ENCODE measurements at places on chromosomes 11 and 22.
A peak's percentile ranks its signal among the peaks of the same experiment; 100 is the strongest.

- DNase-seq = peak; percentile 53
Observed at GRCh38 chr11:10181811-10182210, 112.2 kb downstream of the SBF2 start.

GRCh38 chr11:106683435-106683834 is 334.8 kb downstream of the GUCY1A2 start:
- DNase-seq = no peak

- no peak for DNase-seq
Observed at GRCh38 chr11:3623767-3624458, 17.9 kb downstream of the ART5 start.

- no peak for DNase-seq
Observed at GRCh38 chr22:44372611-44373010, 59.9 kb upstream of the SHISAL1 start.

GRCh38 chr11:105538588-105538987 is 71.3 kb upstream of the GRIA4 start:
- DNase-seq = peak; percentile 28

GRCh38 chr11:15613251-15613650 is 498.5 kb downstream of the INSC start:
- peak; percentile 13 for DNase-seq

DNA sequence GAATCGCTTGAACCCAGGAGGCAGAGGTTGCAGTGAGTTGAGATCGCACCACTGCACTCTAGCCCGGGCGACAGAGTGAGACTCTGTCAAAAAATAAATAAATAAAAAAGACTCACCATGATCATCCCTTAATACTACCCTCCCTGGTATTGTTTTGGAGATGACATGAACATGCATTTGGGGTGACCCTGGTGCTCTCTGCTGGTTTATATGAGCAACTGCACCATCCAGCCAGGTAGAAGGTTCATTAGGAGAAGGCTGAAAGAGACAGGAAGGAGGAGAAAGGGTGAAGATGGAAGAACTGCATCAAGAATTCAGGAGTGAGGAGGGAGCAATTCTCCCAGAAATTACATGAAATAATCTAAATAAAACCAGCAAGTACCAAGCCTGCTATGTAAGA is 37.8 kb downstream of the SLC5A1 start:
- peak; percentile 44 for DNase-seq

GRCh38 chr11:7941608-7942007 is at the start of gene OR10A3:
Gene OR10A3, minus strand, starts transcription at chr11:7941708. Its CDS starts 2,188 bp downstream, at chr11:7939520.
- no peak for DNase-seq

DNA sequence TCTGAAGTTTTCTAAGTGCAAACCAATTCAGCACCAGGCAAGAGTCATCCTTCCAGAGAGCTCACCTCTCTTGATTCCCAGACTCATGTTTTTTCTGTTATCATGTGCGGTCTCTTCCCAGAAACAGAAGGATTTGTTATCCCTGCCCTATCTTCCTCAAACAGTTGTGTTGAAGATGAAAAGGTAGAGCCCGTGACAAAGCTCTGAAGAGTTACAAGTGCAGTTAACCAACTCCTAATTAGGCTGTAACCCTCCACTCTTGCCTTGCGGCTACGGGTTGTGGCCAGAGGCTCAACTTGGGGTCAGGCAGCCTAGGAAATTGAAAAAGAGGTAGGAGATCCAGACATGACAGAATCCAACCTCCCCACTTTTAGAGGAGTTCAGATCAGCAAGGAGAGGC is 76.2 kb upstream of the CADM1 start:
- no peak for DNase-seq

- DNase-seq = no peak
Observed at GRCh38 chr22:27892064-27892463, 27.0 kb downstream of the PITPNB start.

DNA sequence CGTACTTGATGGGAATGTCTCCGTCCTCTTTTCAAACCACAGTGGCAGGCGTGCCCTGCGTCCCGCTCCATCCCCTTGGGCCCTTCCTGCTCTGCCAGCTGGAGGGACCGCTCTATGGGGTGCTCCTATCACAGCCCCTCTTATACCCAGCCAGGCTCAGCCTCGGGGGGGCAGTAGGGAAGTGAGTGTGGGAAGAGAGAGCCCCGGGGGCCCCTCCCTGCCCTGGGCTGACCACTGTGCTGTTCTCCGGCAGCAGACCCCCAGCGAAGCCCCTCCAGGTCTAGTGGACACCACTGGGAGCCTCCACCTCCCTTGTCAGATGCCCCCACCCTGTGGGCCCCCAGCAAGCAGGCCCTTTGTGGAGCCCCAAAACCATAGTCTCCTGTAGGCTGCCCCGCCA is 572.5 kb downstream of the BRD1 start:
- DNase-seq = no peak

DNA sequence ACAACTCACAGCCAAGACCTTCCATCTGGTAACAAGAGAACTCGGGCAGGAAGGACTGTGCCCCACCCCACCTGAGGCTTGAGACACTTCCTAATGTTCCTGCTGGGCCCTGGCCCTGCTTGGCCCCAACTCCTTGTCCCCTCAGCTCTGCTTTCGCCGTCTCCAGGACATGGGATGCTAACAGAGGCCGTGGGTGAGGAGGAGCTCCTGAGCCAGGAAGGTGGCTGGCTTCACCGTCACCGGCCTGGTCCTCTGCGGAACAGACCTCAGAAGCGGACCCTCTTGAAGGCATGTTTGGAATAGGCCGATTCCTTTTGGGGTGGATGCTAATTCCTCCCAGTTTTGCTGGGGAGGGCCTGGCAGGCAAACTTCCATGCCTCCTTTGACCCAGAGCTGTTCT is 154.3 kb downstream of the CACNA1I start:
- DNase-seq = no peak

DNA sequence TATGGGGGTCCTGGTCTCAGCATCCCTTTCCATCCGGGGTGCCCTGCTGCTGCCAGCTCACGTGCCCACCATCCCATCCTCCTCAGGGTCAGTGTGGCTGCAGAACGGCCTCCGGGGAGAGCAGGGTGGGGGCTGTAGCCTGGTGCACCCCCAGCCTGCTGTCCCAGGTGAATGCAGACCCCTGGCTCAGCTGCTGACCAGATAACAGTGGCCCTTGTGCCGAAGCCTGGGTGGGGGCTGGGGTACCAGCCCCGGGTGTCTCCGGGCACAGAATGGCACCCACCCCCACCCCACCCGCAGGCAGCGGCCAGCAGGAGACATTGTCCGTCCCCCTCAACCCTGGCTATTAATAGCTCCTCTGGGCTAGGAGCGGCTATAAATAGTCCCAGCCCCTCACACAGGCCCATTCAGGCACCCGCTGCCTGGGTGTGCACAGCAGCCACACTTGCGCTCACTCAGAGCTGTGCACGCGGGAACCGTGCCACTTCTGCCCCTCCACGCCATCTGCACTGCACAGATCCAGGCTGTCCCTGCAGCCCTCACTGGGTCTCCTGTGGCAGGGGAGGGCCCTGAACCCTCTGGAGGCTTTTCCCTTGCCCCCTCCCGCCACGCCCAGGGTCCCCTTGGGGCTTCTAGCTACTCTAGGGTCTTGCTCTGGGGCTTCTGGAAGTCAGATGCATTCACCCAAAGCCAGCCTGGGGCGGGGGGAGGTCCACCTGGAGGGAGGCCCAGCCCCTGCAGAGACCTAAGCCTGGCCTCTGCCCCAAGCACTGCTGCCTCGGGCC is 18.7 kb downstream of the CRELD2 start:
- peak; percentile 8 for DNase-seq

DNA sequence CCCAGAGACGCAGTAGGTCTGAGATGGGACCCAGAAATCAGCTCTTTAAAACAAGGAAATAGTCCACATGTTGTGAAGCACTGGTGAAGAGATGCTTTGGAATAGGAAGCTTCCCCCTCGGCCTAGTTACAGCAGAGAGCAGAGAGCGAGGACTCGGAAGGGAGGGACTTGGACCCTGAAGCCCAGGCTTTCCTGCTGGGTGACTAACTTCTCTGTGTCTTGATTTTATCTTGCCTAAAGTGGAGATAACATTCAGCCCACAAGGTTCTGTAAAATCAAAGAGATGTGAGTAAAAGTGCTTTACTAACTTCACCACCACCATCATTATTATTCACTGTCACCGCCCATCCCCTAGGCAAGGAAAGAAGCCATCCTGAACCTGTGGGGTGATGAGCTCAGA is 58.4 kb downstream of the THAP12 start:
- no peak for DNase-seq

GRCh38 chr22:43310311-43310710 is 32.9 kb downstream of the SCUBE1 start:
- no peak for DNase-seq

DNA sequence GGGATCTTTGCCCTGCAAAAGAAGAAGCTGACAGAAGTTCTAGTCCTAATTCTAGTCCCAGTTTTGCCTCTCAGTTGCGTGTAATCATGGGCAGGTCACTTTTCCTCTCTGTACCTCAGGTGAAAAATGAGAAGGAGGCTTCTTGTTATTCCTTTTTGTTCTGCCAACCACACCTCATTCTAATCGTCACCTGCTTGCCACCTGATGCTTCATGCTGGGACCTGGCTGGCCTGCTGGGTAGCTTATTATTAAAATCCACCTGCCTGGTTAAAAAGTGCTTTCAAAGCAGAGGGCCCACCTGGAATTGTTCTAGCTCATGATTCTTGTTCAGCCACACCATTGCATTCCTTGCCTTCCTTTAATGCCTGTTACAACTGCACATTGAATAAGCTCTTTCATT is 8.4 kb upstream of the ALG8 start:
- no peak for DNase-seq

- DNase-seq = no peak
Observed at GRCh38 chr11:64352099-64352994, 6.6 kb upstream of the RPS6KA4 start.

- no peak for DNase-seq
Observed at GRCh38 chr11:128411812-128412211, 175.5 kb downstream of the ETS1 start.

GRCh38 chr11:8192016-8192895 is 23.4 kb upstream of the RIC3 start:
- peak; percentile 56 for DNase-seq

DNA sequence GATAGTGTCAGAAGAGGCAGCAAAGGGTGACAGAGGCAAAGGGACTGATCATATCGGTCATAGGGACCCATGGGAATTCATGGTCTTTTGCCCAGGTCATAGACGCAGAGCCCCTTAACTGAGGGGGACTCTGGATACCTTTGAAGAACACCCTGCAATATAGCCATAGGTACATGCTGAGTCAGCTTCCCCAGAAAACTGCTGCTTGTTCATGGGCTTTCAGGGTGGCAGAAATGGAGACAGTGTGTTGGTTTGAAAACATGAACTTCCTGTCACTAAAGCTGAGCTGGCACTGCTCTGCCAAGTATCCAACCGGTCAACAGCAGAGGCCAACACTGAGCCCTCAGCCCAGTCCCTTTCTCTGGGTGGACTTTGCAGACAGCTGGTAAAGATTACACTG is 114.2 kb downstream of the EFCAB6 start:
- DNase-seq = no peak

GRCh38 chr11:19768815-19769214 is 56.2 kb downstream of the NAV2 start:
- DNase-seq = no peak

- no peak for DNase-seq
Observed at GRCh38 chr11:71433648-71434450, 14.3 kb downstream of the DHCR7 start.

- DNase-seq = peak; percentile 41
Observed at GRCh38 chr11:19956228-19956627, 204.0 kb downstream of the DBX1 start.

DNA sequence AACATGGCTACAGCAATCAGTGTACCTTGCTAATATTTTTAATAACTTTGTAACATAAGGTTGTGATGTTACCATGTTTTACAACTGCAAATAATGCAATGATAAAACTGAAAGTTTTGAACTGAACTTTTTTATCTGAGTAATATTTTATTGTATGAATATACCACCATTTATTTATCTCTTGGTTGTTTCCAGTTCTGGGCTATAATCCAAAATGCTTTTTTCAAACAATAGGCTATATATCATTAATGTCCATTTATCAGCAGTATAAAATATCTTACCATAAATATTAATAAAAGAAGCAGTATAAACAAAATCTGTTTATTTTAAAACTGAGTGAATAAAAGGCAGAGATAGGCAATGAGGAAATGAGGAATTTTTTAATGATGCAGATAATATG is 63.3 kb downstream of the SIK3 start:
- DNase-seq = no peak

GRCh38 chr11:58739725-58740430 is 8.1 kb upstream of the GLYAT start:
- peak; percentile 69 for DNase-seq

DNA sequence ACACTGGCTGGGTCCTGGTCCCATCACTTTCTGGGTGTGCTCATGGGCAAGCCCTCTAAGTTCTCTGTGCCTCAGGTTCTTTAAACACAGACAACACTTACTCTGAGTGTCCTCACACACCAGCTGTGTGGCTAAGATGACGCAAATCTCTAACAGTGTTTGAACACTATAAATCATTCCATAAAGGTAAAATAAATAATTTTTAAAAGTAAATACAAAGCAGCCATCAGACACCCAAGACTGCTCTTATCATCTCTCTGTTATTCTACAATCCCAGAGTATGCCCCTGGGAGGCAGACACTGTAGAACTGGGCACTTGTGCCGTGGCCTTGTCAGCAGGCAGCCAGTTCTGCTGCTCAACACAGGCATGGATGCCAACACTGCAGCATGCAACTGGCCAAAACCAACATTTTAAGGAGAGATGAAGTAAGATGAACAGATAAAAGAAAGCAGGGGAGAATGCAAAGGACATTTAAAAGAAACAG is 56.8 kb downstream of the RPL27A start:
- DNase-seq = no peak

DNA sequence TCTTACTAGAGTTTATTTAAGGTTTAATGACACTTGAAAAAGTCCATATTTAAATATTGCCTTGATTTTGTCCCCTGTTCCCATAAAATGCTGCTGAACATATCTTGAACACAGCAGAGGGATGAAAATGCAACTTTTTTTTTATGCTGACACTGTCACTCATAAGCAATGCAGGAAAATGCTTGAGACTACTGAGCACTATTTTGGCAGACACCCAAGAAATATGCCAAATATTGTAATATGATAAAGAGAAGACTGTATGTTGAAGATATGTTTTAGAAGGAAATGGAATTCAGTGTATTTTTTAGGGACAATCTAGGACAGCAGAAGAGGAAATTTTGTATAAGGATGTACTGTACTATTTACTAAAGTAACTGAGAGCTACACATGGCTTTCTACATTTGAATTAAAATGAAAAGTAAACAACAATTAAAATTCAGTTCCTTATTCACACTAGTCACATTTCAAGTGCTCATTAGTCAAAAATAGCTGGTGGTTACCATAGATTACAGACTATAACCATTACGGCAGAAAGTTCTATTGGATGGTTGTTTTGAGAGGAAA is 58.6 kb downstream of the LRRC4C start:
- no peak for DNase-seq

DNA sequence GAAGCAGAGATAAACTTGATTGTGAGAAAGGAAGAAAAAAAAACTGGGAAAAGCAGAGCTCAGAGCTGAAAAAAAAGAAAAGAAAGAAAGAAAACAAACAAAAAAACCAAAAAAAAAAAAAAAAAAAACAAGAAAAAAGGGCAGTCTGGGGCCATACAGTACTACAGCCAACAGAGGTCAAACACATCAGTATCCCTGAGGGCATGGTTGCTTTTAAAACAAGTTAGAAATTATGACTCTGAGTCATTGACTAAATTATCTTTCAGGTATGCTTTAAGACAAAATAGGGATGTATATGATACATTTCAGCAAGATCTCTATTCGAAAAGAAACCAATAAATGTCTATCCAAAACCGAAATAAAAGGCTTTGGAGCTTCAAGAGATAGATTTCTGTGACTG is 37.1 kb upstream of the TLCD5 start:
- no peak for DNase-seq

Data from fibroblast of lung (primary cell).